ENCODE measurements at places on chromosomes 2 and 18. TPM values are rescaled to one million over a fixed set of nuclear protein-coding genes. Genes with fewer than 3 reads are reported as not detected.

Gene ATF2
- 58.9 TPM for total RNA-seq

Gene SNED1
- 133 TPM for total RNA-seq

GRCh38 chr2:217834057-217834620 lies 168.7 kb downstream of the TNS1 start:
- peak overlapping the region; percentile 62 for H3K27ac ChIP-seq
- no peaks in the 10 kb centered on the region for H3K27me3 ChIP-seq
- peaks cover 33% of the 10 kb centered on the region for H3K4me1 ChIP-seq
- no peak for DNase-seq
- H3K36me3 ChIP-seq: peaks cover 79% of the 10 kb centered on the region
- H3K4me3 ChIP-seq: no peak overlapping the region

GRCh38 chr2:176493226-176493825 lies 224.1 kb downstream of the MTX2 start:
- H3K36me3 ChIP-seq: no peaks in the 10 kb centered on the region
- H3K4me1 ChIP-seq: peaks cover 9% of the 10 kb centered on the region
- no peak overlapping the region for H3K4me3 ChIP-seq
- DNase-seq: no peak
- no peak overlapping the region for H3K27ac ChIP-seq

DNA sequence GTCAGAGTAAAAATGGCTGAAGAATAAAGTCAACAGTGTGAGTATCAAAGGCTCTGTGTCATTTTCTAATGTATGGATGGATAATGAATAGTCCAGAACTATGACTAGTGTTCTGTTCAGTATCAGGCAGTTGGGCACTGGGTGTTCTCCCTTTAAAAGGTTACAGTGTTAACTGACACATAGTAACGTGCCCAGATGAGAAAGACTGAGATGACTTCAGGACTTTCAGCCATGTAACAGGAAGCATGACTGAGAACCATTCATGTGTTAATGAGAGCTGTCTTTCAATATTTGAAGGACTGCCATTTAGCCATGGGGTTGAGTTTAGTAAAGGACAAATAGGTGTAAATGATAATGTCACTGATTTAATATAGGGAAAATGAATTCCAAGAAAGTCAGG lies 187.1 kb downstream of the GULP1 start:
- no peak for DNase-seq
- no peaks in the 10 kb centered on the region for H3K36me3 ChIP-seq
- no peak overlapping the region for H3K27ac ChIP-seq

DNA sequence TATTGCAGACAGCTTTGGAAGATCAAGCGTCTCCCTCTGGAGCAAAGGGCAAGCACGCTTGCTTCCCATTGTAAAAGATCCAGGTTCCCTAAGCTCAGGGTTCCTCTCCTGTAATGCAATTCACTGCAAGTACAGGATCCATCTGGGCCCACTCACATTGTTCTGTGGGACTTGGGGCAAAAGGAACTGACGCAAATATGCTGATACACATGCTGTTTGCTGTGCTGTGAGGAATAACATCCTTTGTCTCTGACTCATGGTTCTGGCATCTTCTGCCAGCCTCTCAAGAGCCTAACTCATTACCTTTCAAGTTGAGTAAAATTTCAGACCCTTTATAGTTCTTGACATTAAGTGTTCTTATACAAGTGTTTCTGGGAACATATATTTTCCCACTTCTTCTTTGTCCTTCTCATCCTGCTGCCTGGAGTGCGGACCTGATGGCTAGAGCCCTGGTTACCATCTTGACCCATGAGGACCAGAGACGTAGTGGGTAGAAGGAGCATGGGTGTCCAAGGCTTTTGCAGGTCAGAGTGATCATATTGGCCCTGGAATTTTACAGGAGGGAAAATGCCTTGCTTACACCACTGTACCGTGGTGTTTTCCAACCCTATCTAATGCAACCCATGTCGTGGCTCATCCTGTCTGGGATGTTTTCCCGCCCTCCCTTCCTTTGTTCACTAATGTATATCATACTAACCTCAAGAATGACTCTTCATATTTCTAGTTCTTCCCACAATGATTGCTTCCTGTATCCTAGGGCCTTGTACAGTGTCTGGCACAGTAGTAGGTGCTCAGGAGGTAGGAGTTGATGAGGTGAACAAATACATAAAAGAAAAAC lies 145.7 kb upstream of the GLI2 start:
- no peak for DNase-seq
- no peaks in the 10 kb centered on the region for H3K27me3 ChIP-seq
- H3K4me3 ChIP-seq: no peak overlapping the region
- H3K4me1 ChIP-seq: no peaks in the 10 kb centered on the region
- no peaks in the 10 kb centered on the region for H3K36me3 ChIP-seq

DNA sequence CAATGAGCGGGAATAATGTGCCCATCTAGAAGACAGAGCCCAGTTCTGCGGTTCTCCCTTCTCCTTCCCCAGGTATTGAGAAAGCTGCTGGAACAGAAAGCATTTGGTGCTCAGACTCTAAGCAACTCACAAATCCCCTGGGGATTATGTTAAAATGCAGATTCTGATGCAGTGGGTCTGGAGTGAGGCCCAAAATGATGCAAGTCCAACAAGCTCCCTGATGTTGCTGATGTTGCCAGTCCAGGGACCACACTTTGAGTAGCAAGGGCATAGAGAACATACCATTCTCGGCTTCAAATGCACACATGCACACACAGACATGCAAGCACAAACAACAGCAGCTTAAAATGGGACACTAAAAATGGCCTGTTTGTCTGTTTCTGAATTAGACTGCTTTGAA lies 274.8 kb upstream of the NCKAP5 start:
- no peaks in the 10 kb centered on the region for H3K4me1 ChIP-seq
- H3K27me3 ChIP-seq: no peaks in the 10 kb centered on the region
- H3K36me3 ChIP-seq: no peaks in the 10 kb centered on the region
- H3K27ac ChIP-seq: no peak overlapping the region
- no peak for DNase-seq

DNA sequence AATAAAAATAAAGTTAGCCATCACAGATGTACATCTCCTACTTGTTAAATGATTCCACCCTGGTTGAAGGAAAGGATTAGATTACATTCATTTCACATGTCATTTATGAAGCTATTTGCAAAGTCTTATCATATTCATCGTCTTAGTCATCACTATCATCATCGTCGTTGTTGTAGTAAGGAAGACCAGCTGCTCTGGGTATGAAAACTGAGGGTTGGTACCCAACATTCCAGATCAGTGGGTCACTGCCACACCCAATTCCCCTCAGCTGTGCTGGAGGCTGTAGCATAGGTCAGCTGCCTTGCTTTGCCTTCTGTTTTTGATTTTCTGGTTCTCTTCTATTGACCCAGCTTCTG lies 20.9 kb upstream of the CCBE1 start:
- no peak for DNase-seq
- no peak overlapping the region for H3K27ac ChIP-seq
- no peaks in the 10 kb centered on the region for H3K27me3 ChIP-seq
- H3K36me3 ChIP-seq: no peaks in the 10 kb centered on the region

- H3K27me3 ChIP-seq: no peaks in the 10 kb centered on the region
- H3K4me1 ChIP-seq: no peaks in the 10 kb centered on the region
- H3K4me3 ChIP-seq: no peak overlapping the region
- H3K27ac ChIP-seq: no peak overlapping the region
Measured at GRCh38 chr18:24584813-24585212, 124.4 kb downstream of the HRH4 start.

DNA sequence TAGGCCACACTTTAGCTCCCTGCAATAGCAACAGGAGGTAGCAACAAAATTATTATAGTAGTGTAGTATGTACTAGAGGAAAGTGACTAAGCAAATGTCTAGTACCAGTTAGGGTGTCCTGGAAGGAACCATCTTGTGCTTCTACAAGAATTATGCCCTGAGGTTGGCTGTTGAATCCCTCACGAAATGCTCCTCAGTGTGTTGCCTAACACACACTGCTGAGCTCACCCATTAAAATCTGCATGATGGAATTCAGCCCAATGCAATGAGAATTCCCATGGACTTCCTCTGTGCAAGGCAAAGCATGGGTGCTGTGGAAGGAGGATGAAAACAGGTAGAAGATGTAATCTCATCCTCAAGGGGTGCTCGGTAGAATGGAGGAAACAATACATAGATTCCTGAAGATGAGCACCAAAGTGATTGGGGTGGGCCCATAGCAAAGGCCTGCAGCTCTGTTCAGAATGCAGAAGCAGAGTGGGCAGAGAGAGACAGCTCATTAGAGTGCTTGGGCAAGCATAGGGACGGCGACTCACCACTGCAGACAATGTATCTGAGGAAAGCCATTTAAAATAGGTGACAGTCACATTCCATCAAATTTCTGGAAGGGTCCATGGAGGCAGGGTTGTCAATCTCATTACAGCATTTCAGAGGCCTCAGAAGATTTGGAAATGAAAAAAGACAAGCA lies 1.2 kb upstream of the UGT1A7 start:
- H3K4me1 ChIP-seq: no peaks in the 10 kb centered on the region
- no peak overlapping the region for H3K27ac ChIP-seq
- no peak overlapping the region for H3K4me3 ChIP-seq

DNA sequence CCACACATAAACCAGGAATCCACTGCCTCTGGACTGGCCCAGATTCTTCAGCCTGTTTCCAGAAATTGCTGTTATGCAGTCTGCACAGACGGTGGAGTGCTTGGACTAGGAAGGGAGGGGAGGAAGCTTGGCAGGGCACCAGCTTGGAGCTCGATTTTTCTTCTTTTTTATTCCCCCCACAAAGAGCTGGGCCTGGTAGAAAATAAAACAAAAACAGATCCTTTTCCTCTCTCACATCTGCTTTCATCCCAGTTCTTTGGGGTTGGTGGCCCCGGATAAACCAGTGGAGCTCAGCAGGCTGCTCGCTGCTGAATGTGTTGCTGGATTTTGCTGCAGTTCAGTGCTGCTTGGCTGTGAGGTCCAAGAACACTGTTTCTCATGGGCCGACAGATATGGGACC lies 16.0 kb downstream of the LRRTM1 start:
- no peak overlapping the region for H3K4me3 ChIP-seq
- no peak for DNase-seq
- no peaks in the 10 kb centered on the region for H3K4me1 ChIP-seq

GRCh38 chr18:59140302-59140885 lies 710 bp downstream of the SEC11C start:
- no peak for DNase-seq
- no peak overlapping the region for H3K27ac ChIP-seq
- no peaks in the 10 kb centered on the region for H3K4me1 ChIP-seq
- H3K36me3 ChIP-seq: no peaks in the 10 kb centered on the region
- H3K4me3 ChIP-seq: peak overlapping the region; percentile 87

DNA sequence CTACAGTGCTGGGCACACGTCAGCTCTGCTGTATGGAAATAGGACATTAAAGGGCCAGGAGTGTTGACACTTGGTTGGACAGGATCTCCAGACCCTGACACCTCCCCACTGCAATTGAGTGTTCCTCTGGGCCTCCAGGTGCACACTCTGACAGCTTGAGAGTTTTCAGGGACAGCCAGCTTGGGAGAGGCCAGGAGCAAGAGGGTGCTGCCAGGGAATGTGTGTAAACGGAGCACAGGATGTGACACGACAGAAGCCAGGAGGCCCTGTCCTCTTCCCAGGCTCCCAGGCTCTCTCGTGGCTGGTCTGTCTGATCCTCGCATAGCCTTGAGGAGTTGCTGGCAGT lies 318.1 kb upstream of the HS6ST1 start:
- no peak overlapping the region for H3K4me3 ChIP-seq
- no peak overlapping the region for H3K27ac ChIP-seq
- no peaks in the 10 kb centered on the region for H3K36me3 ChIP-seq
- no peak for DNase-seq
- no peaks in the 10 kb centered on the region for H3K4me1 ChIP-seq

- H3K27ac ChIP-seq: no peak overlapping the region
- DNase-seq: no peak
- H3K4me3 ChIP-seq: no peak overlapping the region
- no peaks in the 10 kb centered on the region for H3K36me3 ChIP-seq
- no peaks in the 10 kb centered on the region for H3K4me1 ChIP-seq
Measured at GRCh38 chr2:205427112-205427511, 255.2 kb upstream of the NRP2 start.

- H3K36me3 ChIP-seq: no peaks in the 10 kb centered on the region
- H3K27me3 ChIP-seq: no peaks in the 10 kb centered on the region
- no peaks in the 10 kb centered on the region for H3K4me1 ChIP-seq
- no peak for DNase-seq
Measured at GRCh38 chr2:233063269-233063975, 3.3 kb downstream of the INPP5D start.

- H3K36me3 ChIP-seq: no peaks in the 10 kb centered on the region
- no peaks in the 10 kb centered on the region for H3K27me3 ChIP-seq
- no peaks in the 10 kb centered on the region for H3K4me1 ChIP-seq
- H3K27ac ChIP-seq: no peak overlapping the region
- H3K4me3 ChIP-seq: no peak overlapping the region
- DNase-seq: no peak
Measured at GRCh38 chr2:133365117-133365516, 203.1 kb downstream of the NCKAP5 start.

DNA sequence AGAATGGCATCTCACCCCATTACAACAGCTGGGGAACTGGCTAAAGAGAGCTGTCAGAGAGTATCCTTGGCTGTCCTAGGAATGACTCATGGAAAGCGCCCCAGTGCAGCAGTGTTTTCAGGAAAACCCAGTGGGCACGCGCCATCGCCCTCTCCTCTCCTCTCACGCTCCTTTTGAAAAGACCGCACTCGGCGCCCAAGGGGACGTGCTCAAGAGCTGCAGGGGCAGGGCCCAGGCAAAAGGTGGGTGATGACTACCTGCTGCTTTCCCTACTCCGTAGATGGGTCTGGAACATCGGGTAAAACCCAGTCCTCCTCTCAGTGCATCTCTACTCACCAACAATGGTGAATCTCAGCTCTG lies 68.1 kb downstream of the EMILIN2 start:
- H3K4me3 ChIP-seq: no peak overlapping the region
- peaks cover 3% of the 10 kb centered on the region for H3K4me1 ChIP-seq
- no peaks in the 10 kb centered on the region for H3K27me3 ChIP-seq
- H3K36me3 ChIP-seq: peaks cover 11% of the 10 kb centered on the region
- DNase-seq: no peak

DNA sequence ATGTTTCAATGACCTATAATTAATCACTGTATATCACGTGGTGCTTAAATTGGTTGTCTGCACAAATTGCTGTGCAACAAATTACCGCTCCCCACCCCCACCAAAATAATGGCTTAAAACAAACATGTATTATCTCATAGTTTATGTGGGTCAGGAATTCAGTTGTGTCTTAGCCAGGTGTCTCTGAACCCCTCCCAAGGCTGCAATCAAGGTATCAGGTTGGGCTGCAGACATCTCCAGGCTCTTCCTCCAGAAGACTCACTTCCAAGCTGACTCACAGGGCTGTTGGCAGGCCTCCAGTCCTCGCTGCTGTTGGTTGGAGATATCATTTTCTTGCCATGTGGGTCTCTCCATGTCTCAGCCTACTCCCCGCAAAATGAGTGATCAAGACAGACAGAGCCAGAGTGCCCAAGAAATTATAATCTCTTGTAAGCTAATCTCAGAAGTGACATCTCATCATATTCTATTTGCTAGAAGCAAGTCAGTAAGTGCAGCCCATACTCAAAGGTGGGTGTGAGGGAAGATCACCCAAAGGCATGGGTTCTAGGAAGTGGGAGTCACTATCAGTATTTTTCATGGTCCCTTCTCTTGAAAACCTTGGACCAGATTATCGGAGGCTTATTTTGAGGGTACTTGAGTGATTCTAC lies 38.4 kb downstream of the SPC25 start:
- no peak for DNase-seq
- H3K4me1 ChIP-seq: no peaks in the 10 kb centered on the region
- no peak overlapping the region for H3K4me3 ChIP-seq
